ENCODE measurements at places on chromosomes 3 and 15.

DNA sequence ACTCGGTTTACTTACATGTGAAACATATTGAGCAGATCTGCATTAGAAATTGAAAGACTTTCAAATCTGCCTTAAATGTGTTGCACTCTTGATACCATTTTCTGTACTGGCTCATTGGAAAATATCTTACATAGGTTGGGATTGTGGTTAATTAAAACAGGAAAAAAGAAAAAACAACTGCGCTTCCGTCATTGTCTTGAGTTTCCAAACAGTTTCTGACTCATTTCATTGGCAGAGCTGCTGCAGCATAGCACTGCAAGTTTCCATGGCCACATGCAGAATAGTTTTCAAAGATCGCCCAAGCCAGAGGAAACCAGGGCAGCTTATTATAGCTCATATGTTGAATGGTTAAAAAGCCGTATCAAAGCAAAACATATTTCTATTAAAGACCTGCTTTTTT lies 446.6 kb upstream of the BCHE start:
- DNase-seq: no peak

- DNase-seq: peak; percentile 86
Measured at GRCh38 chr3:130699765-130700164, 46.9 kb downstream of the PIK3R4 start.

DNA sequence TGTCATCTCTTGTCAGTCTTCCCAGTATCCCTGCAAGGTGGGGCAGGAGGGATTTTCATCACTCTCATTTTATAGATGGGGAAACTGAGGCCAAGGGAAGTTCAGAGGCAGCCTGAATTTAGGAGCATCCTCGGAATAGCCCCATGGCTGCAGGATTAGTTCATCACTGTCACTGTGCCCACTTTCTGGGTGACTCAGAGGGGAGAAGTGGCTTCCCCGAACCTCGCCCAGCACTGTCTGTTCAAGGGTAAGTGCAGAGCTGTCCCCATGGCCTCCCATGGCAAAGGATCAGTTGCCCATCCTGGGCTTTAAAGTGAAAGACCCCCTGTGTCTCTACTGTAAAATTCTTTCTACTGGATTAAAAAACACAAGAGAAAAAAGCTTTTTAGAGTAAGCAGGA lies 60.0 kb upstream of the SEC13 start:
- DNase-seq: no peak

- no peak for DNase-seq
Measured at GRCh38 chr3:53038679-53039375, 7.0 kb downstream of the SFMBT1 start.

GRCh38 chr3:188306435-188307005 lies 152.6 kb downstream of the LPP start:
- DNase-seq: no peak

DNA sequence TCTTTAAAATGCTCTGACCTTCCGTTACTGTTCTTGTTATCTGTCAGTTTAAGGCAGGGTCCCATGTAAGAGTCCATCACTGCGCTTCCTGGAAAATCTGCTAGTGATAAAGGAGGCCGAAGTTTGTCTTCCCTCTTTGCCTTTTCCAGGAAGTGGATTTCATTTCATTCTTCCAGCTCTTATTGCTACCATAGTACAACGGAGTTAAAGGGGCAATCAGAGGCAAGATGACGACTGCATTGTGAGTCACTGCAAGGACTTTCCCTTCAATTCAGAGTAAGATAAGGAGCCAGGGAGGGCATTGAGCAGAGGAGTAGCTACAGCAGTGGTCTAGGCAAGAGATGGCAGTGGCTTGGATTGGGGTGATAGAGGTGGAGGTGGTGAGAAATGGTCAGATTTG lies 17.2 kb upstream of the DET1 start:
- no peak for DNase-seq

- peak; percentile 21 for DNase-seq
Measured at GRCh38 chr3:51538115-51538458, 432 bp upstream of the RAD54L2 start.

DNA sequence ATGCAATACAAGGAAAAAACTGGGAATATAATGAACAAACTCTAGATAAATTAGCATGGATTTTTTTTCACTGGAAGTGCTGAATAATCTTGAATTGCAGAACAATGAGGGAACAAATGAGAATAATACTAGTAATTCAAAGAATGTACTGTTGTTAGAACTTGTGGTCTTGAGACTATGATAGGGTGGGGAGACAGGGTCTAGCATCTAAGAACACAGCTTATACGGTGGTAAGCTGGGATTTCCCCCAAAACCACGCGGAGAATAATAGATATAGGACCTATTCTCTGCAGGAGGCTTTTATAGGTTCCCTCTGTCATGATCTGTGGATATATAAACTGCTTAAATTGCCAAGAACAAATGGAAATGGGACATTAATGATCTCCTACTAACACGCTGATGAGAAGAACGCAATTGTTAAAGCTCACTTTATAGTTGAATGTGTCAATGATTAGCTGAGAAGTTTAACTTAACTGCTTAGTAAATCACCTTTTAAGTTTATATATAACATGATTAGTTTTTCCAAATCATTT lies 692.3 kb downstream of the ZPLD1 start:
- no peak for DNase-seq

DNA sequence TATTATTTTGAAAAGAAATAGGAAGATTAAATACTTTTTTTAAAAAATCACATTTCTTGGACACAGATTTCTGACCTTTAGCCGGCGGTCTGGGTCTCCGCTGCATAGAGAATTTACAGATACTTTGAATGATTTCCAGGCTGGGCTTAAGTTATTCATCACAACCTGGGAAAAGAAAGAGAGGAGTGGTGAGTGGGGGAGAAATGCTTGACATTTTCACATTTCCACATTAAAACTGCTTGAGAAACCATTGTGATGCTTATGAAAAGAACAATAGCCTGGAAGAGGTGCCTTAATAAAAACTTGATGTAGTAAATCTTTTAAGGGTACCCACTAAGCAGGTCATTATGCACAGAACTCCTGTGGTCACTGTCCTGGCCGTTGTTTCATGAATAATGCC lies 166.8 kb upstream of the MRPL3 start:
- DNase-seq: no peak

DNA sequence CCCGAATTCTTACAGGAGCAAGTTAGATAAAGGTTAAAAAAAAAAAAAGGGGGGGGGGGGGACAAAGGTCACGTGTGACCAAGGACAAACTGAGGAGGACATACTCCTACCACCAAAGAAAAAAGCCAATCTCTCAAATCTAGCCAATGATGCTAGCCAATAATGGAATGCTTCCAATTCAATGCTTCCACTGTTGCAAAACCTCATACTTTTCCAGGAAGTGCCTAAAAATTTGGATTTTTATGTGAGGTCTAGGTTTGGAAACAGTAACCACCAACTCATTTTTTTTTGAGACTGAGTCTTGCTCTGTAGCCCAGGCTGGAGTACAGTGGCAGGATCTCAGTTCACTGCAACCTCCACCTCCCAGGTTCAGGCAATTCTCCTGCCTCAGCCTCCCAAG lies 11.4 kb downstream of the MSL2 start:
- DNase-seq: no peak

DNA sequence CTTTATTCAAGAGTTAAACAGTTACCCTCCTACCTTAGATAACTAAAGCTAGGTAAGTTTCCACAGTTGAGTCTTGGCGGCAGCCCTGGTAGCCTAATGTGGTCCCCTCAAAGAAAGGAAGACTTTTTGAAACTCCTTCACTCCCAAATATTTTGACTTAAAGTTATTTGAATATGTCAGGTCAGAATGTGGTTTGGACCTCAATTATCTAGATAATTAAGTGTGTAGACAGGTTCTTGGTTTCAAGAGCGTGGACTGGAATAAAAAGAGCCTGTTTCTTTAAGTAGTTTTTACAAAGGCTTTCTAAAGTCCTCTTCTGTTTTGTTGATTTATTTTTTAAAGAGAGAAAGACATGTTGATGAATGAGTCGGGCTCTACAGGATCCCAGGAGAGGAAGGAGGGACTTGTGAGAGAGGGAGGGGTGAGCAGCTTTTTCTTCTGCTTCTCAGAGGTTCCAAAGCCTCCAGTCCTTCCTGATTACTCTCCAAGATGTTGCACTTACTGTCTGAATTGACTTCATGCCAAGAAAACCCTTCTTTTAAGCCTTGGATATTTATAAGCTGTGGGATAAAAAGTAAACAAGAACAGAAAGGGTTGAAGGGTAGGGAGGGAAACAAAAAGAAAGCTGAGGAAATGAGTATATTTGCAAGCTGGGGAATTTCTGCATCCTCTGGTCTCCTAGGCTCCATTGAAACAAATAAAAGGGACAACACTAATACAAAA lies 457.4 kb downstream of the IGSF11 start:
- no peak for DNase-seq

- no peak for DNase-seq
Measured at GRCh38 chr3:15290736-15291135, 41.6 kb downstream of the SH3BP5 start.
